Stimulated activated CD8-positive, alpha-beta memory T cell treated with anti-CD3 and anti-CD28 coated beads, Interleukin-7, amount 100 ng/mL, for 1 hour (primary cell): ENCODE measurements at places on chromosomes 2 and 18.

- DNase-seq = no peak
Observed at GRCh38 chr2:66661253-66662173, 226.6 kb downstream of the MEIS1 start.

- DNase-seq = no peak
Observed at GRCh38 chr2:217777906-217778305, 224.9 kb downstream of the TNS1 start.

DNA sequence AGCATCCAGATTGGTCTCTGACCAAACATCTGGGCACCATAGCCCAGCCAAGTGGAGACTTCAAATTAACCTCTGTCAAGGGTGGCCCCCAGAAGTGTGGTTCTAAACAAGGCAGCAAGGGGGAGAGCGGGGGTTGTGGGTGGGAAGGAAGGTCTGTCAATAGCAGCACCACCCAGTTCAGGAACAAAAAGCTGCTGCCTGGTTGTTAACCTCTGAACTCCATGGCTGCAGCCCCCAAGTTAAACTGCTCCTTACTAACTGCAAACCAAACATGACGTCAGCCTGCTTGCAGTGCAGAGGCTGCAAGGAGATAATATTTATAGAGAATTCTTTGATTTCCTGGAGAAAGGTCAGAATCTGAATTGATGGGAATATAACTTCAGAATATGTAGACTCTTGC, 76.5 kb downstream of the ARL4C start:
- DNase-seq = no peak

DNA sequence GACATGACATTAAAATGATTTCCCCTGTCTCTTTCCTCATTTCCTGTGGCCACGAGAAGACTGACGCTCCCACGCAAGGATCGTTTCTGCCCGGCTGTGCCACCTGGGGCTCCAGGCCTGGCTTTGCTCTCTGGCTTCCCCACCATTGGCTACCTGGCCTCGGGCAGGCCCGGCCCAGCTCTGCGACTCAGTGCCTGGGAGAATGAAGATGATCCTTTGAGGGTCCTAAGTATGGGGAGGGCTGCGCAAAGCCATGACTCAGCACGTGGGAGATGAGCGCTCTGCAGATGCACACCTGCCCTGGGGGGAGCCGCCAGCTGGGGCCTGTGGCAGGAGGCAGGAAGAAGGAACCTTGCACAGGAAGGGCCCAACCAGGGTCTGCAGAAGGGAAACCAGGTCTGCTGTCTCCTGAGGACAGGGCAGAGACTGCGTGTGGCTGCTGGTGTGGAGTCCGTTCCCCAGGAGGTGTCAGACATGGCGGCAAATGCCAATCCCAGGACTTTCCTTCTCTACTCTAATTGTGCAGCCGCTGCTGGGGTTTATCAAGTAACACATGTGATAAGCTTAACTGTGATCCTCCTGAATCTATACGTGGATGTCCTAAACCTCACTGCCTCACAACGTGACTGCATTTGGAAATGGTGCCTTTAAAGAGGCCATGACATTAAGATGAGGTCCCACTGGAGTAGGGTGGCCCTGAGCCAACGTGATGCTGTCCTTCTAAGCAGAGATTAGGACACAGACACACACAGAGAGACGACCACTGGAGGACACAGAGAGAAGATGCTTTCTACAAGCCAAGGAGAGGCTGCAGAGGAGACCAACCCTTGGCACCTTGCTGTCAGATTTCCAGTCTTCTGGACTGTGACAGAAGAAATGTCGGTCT, 32.9 kb downstream of the MBP start:
- DNase-seq = no peak

- no peak for DNase-seq
Observed at GRCh38 chr2:68237976-68238580, 14.3 kb downstream of the PPP3R1 start.

DNA sequence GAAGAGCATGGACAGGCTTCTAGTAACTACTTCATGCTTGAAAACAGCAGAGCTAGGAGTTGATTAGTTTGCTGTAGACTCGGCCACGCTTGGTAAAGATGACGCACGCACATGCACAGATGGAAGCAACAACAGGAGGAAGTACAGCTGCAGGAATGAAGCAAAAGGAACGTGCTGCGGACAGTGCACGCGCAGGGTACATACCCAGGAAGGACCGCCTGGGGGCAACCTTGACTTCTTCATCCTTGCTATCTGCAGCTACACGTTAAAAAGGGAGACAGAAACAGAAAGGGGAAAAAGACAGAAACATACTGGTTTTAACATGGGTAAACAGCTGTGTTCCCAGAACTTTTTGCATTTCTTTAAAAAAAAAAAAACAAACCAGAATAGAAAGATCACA, 17.7 kb downstream of the SLC66A2 start:
- no peak for DNase-seq

DNA sequence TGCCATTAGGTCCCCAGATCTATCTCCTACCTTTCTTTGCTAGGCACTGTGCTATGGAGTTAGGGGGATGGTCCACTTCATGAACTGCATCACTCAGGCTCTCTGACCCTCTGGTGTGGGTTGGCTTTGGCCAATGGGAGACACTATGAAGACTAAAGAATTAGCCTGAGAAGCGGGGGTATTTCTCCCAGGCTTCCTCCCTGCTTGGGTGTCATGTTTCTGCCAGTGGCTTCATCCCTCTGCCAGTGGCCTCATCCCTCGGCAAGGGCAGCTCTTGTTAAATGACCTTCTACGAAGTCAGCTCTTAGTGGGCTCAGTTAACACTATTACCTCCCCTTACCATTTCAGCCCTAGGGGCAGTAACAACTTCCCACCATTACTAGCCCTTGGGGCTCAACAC, 41.9 kb upstream of the EPB41L3 start:
- DNase-seq = no peak
